NCI-H2081 treated with DMSO at 0.1 percent for 48 hours (cell line): ENCODE measurements at places on chromosomes 3 and 15.
A peak's percentile ranks its signal among the peaks of the same experiment; 100 is the strongest.

GRCh38 chr3:52395503-52395865 is 49.4 kb downstream of the SEMA3G start:
- no peak for DNase-seq

GRCh38 chr15:40929660-40930429 is 705 bp downstream of the DLL4 start:
- DNase-seq: no peak

DNA sequence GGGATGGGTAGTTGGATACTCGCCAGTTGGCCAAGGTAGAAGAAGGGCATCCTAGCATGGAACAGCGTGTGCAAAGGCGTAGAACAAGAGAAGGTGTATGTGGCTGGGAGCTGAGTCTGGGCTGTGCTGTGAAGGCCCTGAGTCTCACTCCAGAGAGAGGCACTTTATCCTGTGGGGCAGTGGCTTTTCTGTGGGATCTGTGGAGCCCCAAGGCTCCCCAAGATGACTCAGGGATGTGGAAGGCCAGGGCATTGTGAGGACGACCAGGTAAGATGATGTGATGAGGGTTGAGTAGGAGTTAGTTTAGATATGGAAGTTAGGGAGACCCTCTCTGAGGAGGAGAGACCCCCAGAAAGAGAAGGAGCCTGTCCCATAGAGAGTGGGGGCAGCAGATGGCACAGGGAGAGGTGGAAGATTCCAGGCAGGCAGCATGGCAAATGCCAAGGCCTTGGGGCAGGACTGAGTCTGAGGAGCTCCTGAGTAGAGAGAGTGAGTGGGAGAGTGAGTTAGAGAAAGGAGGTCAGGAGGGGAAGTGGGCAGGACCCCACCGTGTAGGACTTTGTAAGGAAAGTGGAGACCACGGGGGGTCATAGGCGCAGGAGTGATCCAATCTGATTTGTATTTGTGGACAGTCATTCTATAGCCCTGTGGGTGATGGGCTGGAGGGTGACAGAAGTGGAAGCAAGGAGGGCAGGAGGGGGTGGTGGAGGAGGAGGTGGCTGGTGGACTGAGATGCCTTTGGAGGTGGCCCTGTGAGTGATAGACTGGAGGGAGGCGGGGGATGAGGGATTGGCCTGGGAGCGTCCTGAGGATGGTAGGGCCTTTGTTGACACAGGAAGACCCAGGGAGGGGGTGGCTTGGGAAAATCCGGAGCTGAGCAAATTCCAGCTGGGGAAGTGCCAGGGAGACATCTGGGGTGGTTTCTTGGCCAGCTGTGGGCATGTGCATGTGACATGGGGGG is 50.3 kb downstream of the FBLN2 start:
- no peak for DNase-seq

DNA sequence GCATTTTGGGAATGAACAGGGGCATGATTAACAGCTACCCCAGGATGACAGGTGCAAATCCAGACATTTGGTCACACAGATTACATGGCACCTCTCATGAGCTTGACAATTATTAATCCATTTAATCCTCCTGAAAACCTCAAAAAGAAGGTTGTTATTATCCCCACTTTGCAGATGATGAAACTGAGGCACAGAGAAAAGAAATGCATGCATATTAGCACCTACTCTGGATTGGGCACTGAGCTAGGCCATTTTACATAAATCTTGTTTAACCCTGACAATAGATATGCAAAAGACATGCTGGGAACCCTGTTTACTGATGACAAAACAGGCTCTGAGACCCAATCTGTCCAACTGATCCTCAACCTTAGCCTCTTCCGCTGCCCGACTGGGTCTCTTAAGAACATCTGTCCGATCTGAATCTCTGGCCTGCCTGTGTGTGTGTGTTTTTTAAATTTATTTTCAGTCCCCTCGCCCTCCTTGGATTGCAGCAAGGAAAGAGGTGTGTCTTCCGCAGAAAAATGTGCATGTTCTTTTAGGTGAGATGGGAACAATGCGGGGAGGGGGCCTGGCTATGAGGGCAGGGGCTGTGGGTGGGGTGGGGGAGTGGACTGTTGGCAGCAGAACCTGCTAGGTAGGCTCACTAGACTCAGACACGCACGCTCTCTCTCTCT is 162.5 kb downstream of the WNT7A start:
- no peak for DNase-seq

GRCh38 chr3:20648294-20648693 is 462.3 kb upstream of the SGO1 start:
- no peak for DNase-seq

- DNase-seq: peak; percentile 71
These were observed 1.4 kb downstream of the MBNL1 start for GRCh38 chr3:152269831-152270734.

- no peak for DNase-seq
These were observed 231.6 kb downstream of the TJP1 start for GRCh38 chr15:29590701-29591100.

- DNase-seq: no peak
These were observed 1.5 kb upstream of the U2SURP start for GRCh38 chr3:142999881-143000280.

- no peak for DNase-seq
These were observed 14.1 kb downstream of the APH1B start for GRCh38 chr15:63291507-63291906.

DNA sequence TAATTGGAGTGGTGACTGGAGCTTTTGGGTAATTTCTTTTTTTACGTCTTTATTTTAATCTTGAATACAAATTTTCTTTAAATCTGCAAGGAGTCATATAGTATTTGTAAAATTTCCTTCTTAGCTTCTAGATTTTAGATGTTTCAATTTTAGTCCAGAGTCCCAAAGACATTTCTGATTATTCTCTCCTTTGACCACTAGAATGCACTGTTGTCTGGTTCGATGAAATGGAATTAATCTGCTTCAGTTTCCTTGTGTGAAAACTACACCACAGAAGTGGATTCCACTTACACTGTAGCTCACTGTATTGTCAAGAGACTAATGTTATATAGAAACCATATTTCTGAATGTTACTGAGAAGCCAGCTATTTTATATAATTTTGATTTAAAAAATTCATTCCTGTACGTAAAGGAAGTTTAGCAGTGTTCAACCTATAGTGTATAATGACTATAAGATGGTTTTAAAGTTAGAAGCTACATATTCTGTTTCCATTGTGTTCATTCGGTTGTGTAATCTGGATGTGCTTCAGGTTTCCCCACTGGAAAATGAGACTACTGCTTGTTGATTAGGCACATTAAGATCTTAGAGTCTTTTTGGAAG is 6.1 kb downstream of the GRAMD1C start:
- DNase-seq: no peak

DNA sequence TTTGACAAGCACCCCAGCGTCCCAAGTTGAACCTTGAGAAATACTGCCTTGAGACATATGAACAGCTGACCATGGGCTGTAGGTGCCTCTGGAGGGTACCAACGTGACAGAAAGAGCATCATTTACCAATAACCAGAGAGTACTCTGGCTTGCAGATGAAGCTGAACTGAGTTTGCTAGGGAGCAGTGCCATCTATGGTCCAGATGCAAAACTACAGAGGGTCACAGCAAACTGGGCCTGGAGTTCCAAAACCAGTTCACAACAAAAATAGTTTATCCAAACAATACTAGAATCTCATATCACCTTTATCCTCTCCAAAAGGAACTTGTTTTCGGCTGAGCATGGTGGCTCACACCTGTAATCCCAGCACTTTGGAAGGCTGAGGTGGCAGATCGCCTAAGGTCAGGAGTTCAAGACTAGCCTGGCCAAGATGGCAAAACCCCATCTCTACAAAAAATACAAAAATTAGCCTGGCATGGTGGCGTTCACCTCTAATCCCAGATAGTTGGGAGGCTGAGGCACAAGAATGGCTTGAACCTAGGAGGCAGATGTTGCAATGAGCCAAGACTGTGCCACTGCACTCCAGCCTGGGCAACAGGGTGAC is 69.3 kb downstream of the CHAC1 start:
- DNase-seq: no peak

- DNase-seq: peak; percentile 83
These were observed 9.3 kb downstream of the VEPH1 start for GRCh38 chr3:157493627-157494550.

- DNase-seq: peak; percentile 78
These were observed 31.5 kb upstream of the MLF1 start for GRCh38 chr3:158539414-158540014.

GRCh38 chr3:151210676-151211381 is 7.8 kb upstream of the GPR171 start:
- DNase-seq: no peak

- DNase-seq: no peak
These were observed at the start of gene UTS2B for GRCh38 chr3:191329654-191330529. Gene UTS2B, minus strand, starts transcription at chr3:191330526. Its CDS starts 48,337 bp downstream, at chr3:191282189.

GRCh38 chr15:86384186-86384585 is 304.5 kb downstream of the AGBL1 start:
- no peak for DNase-seq

DNA sequence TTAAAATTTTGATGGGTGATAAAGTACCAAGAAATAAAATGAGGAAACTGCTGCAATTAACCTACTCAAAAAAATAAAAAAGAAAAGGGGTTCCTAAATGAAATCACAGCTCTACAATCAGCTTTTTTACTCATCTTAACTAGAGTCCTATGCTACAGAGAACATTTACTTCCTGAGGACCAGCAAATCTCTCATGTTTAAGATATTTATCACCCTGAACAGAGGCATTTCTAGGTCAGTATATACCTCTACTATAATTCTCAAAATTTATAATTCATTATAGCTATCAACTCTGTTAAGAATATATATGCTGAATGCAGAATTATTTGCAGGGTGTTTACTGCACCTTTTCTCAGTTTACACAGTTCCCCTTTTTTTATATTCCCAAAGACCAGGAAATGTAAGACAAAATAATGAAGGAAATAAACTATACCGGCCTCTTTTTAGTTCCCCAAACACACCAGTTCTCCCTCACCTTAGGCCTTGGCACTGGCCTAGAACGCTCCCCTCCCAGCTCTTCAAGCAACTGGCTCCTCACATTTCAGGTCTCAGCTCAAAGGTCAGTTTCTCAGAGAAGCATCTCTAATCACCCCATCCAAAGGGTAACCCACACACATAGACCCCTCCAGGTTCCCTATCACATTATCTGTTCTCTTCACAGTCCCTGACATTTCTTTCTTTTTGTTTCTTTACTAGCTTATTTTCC is 71.1 kb downstream of the LRRFIP2 start:
- no peak for DNase-seq

GRCh38 chr15:100310041-100310405 is 31.8 kb downstream of the ADAMTS17 start:
- no peak for DNase-seq

- DNase-seq: no peak
These were observed 71.5 kb upstream of the GALNT15 start for GRCh38 chr3:16102905-16103364.

GRCh38 chr15:66044837-66045236 is 175.5 kb downstream of the RAB11A start:
- DNase-seq: no peak

DNA sequence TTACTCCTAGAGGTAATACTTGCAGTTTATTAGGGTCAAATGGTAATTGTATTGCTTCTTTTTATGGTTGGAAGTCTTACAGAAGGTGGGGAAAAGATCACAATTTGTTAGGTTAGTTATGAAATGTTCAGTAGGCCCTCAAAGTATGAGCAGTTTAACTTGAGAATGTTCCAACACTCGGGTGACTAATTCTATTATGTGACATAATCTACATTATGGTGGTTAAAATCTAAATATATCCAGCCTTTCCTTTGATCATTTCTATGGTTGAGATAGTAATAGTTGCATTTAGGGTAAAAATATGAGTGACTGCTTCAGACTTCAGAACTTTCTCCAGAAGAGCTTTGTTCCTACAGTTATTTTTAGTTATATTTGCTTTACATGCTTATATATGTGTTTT is 19.6 kb upstream of the FBXO22 start:
- no peak for DNase-seq

GRCh38 chr3:141248064-141248463 is 16.4 kb downstream of the PXYLP1 start:
- DNase-seq: no peak

DNA sequence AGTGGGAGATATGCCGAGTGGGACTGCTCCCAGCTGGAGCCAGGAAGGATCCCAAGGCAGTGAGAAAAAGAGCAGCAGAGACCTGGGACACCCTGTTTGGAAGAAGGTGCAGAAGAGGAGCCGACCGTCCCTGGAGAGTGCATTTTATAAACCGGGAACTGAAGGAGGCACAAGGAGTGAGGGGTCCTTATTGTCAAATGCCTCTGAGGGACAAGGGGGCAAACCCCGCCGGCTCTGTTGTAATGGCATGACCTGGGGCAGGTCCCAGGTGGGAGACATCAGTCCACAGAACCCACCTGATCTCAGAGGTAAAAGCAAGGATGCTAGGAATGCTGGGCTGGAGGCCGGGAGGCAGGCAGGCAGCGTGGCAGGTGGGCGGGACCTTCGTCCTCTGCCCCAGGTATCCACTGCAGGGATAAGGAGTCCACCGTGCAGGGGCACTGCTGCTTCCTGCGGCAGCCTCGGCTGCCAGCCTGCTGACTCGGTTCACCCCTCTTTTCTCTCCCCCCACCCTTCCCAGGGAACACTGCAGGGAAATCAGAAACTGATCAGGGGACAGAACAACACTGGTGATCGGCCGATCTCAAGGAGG is 26.9 kb downstream of the ADAMTS17 start:
- DNase-seq: no peak

DNA sequence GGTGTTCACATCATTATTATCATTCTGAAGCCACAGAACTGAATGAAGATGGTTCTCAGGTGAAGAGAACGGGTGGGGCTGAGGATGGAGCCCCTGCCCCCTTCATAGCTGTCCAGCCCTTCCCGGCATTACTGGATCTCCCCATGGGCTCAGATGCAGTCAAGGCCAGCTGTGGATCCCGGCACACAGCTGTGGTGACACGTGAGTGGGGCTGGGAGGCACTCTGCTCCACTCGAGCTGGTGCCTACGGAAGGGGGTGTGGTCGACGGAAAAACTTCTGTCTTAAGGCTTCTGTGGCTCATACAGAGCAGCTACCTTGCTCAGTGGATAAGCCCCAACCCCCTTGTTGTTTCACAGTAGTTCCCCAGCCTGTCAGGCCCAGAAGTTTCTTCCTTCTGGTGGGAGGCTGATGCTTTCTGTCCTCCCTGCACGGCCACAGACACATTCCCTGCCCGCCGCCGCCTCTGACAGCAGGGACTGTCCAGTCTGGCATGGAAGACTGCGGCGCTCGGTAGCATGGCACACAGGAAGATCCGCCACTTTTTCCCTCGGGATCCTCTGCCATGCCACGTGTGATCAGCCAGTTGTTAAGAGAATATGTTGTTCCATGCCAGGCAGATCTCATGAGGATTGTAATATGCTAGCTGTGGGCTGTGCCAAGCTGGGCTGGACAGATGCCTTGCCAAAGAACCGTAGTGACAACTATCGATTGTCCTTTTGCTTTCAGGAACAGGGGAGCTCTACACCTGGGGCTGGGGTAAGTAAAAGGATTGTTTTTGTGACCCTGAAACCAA is 5.8 kb downstream of the RCCD1 start:
- no peak for DNase-seq

DNA sequence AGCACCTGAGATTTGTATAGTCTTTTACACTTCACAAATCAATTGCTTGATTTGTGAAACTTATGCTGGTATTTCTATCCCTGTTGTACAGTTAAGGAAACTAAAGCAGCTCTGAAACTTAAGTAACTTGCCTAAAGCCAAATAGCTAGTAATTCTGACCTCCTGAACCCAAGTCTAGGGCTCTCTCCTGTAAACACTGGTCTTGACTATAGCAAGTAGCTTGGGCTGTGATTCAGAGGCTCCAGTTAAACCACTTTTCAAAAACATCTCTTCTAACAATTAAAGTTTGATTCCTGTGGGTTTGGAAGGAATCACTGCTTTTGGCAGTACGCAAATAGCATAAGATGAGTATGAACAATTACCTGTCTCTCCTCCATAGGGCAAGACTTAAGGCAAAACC is 18.5 kb upstream of the CMTM8 start:
- DNase-seq: no peak
